ENCODE measurements at places on chromosomes 1 and 21.
A peak's percentile ranks its signal among the peaks of the same experiment; 100 is the strongest.

DNA sequence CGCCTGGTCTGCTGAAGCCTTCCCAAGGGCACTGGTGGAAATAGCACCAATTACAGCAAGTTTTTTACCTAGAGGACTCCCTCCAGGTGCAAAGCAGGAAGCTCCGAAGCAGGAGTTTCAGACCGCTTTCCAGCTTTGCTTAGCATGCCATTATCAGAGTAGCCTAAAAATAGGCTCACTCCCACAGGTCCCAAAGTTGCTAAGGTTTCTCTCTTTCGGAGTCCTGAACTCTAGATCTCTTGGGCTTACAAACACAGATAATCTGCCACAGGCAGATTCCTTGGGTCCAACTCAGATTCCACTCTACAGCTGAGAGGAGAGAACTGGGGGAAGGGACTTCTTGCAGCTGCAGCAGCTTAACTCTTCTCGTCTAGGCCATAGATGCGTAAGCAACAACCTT, 22.5 kb downstream of the ZMYND12 start:
- no peak for DNase-seq

GRCh38 chr1:184535191-184535970, 148.6 kb downstream of the C1orf21 start:
- no peak for DNase-seq

DNA sequence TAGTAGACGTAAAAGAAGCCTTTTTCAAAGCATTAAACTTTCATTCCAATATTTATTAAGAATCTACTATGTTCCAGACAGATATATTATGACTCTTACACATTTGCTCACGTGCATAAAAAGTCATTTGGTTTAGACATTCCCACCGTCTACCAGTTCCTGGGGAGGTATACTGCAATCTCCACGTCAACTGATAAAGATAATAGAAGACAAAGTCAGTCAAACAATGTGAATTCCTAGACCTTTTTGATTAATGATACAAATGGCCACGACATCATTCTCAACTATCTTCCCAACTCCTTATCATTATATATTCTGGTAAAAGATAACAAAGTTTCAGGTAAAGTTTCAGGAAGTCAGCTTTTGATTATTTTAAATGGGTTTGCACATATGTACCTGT, 69.0 kb downstream of the SIPA1L2 start:
- no peak for DNase-seq

- no peak for DNase-seq
Observed at GRCh38 chr1:37429029-37429428, 45.4 kb upstream of the ZC3H12A start.

- DNase-seq, result no peak
Observed at GRCh38 chr1:8858112-8858668, 20.3 kb downstream of the ENO1 start.

DNA sequence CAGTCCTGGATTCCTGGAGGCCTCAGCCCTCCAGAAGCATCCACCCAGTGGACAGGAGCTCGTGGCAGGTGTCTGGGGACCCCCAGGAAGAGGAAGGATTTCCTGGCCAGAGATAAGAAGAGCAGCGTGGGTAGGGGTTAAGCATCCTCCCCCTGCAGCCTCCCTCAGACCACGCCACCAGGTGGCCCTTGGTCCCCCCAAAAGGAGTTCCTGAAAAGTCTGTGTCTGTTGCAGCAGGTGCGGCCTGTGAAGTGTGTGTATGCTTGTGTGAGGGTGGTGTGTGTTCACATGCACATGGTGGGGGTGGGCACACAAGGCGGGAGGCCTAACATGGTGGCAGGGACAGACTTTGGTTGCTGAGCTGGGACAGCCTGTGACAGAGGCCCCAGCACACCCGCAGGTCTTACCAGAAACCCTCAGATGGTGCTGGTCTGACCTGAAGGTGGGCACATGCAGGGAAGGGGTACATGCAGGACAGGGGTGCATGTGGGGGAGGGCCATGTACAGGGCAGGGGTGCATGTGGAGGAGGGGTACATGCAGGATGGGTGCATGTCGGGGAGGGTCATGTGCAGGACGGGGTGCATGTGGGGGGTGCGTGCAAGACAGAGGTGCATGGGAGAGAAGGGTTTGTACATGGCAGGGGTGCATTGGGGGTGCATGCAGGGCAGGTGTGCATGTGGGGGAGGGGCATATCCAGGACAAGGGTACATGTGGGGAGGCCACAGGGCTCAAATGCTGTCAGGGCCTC, 18.2 kb upstream of the RUNX3 start:
- no peak for DNase-seq

GRCh38 chr1:36183309-36183856, 27.4 kb downstream of the MAP7D1 start:
- DNase-seq, result no peak

- no peak for DNase-seq
Observed at GRCh38 chr1:201714542-201715329, 114.2 kb upstream of the IPO9 start.

DNA sequence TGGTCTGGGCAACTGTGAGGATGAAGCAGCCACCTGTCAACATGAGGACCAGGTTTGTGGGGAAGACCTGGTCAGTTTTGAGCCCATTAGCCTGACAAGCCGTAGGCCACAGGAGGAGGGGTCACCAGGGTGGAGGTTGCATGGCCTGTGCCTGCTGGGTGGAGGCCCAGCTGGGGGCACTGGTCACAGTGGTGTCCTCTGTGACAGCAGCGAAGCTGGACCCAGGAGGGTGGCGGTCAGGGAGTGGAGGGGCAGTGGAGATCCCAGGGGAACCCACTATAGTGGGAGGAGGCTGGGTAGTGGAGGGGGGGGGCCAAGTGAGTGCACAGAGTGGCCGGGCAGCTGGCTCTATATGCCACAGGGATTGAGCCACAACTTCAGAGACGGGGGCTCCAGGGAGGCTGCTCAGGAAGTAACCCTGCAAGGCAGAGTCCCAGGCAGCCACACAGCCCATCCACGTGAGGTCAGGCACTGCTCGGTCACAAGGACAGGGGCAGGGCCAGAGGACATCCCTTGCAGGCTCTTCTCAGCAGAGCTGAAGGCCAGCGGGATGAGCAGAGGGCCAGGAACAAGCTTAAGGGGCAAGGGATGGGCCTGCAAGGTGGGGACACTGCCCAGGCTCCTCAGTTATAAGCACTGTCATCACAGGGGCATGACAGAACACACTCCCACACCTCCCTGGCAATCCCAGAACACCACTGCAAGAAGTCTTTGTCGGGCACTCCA, 2.3 kb upstream of the C1orf35 start:
- no peak for DNase-seq

- no peak for DNase-seq
Observed at GRCh38 chr1:113053344-113054126, 19.5 kb upstream of the LRIG2 start.

- DNase-seq, result no peak
Observed at GRCh38 chr1:10709165-10709564, 87.3 kb downstream of the CASZ1 start.

- no peak for DNase-seq
Observed at GRCh38 chr1:26180010-26180506, 2.8 kb downstream of the CNKSR1 start.

DNA sequence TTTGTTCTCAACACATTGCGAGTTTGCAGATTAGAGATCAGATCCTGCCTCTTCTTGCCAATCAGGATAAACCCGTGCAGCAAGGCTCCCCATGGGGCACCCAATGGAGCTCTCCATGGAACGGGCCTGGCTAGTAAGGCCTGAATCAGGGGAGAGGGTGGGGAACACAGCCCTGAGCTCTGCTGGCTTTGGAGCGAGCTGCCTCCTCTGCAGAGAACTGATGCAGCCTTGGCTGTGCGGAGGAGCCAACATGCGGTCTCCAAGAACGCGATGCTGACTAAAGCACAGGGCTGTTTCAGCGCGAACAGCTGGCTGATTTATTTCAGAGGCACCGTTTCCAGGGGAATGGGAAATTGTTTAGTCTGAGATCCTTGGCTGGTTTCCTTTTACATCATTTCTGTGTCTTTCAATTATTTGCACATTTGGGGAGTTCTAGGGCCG, 139.7 kb downstream of the TSEN15 start:
- DNase-seq, result no peak

- DNase-seq, result peak; percentile 70
Observed at GRCh38 chr1:154955718-154956543, at the start of gene PBXIP1. Gene PBXIP1, minus strand, starts transcription at chr1:154956099. Its CDS starts 2,378 bp downstream, at chr1:154953721.

- DNase-seq, result no peak
Observed at GRCh38 chr1:240706150-240706935, 94.4 kb upstream of the GREM2 start.

DNA sequence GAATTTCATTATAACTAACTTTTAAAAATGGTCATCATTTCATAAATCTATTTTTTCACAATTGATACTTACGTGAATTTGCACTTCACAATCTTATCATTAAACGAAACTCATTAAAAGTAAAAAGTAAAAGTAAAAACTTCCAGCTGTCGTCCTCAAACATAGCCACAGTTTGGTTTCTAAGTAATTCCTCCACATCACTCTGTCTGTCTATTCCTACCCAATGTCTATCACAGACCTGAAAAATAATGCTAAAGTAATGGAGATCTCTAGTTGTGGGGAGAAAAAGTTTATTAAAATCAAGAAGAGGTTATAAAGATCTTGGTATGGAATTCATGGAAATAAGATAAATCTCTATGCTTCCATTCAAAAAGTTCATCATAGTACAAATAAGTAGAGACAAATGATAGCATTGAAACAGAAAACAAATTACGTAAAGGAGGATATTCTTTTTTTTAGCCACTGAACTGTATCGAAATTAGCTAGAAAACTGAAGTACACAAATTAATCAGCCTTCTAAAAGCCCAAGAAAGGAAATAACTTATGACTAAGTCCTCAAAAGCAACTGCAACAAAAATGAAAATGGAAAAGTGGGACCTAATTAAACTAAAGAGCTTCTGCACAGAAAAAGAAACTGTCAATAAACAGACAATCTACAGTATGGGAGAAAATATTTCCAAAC, 148.6 kb downstream of the TIAM1 start:
- no peak for DNase-seq

- no peak for DNase-seq
Observed at GRCh38 chr1:88698140-88698539, 14.1 kb downstream of the PKN2 start.

DNA sequence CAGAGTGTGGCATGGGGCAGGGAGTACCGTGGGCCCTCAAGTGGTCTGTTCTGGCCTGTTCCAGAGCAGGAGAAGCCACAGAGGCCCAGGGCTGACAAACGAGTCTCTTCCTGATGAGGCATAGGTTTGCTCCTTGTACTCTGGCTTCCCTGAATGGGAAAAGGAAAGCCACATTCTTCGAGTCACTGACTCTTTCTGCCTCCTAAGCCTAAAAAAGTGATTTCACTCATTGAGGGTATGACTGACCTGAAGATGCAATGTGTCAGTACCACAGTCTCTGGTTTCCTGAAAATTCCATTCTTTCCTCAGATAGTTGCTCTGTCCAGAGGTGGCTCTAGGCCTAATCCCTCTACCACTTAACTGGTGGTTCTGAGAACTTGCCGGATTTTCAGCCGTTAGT, 92.3 kb downstream of the KCNN3 start:
- no peak for DNase-seq

GRCh38 chr1:236530959-236531358, 7.2 kb downstream of the LGALS8 start:
- no peak for DNase-seq

DNA sequence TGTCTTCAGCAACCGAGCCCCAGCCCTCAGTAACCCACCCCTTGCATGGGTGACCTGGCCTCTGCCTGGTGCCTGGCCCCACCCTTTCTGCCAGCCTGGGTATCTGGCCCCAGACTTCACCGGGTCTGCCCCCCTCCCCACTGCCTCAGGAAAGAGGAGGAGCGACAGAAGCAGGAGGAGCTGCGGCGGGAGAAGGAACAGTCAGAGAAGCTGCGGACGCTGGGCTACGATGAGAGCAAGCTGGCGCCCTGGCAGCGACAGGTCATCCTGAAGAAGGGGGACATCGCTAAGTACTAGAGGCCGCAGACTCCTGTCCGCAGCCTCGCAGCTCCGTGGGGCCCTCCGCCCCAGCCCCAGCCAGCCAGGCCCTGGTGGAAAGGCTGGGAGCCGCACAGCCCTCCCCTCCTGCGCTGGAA, 6.1 kb downstream of the TNFRSF25 start:
- peak; percentile 56 for DNase-seq

DNA sequence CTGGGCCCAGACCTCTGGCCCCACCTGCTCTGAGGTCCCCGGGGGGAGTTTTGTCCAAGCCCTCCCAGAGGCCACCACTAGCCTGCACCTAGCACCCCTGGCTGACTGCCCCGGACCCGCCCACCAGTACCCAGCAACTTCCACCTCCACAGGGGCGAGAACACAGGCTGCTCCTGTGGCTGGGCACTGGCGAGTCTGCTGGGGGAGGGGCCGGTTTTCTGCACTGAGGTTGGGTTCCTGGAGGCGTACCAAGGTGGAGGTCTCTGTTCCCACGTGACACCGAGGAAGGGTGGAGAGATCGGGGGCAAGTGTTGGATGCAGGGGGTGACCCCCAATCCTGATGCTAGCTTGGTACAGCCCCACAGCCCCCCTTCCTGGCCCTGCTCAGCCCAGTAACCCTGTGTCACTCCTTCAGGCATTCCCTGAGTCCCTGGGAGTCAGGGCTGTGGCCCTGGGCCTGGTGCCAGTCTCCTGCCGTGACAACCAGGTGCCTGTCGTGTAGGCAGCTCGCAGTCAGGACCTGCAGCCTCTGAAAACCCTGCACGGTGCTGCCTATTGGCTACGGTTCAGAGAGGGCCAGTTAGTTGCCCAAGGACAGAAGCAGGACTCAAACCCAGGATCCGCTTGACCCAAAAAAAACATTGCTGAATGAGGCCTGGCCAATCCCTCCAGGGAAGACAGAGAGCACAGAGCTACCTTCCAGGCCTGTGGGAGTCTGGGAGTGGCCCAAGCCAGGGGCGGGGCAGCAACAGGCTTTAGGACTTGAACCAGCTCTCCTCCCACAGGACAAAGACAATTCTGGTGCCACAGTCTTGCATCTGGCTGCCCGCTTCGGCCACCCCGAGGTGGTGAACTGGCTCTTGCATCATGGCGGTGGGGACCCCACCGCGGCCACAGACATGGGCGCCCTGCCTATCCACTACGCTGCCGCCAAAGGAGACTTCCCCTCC, 3.1 kb downstream of the ESPN start:
- DNase-seq, result no peak

DNA sequence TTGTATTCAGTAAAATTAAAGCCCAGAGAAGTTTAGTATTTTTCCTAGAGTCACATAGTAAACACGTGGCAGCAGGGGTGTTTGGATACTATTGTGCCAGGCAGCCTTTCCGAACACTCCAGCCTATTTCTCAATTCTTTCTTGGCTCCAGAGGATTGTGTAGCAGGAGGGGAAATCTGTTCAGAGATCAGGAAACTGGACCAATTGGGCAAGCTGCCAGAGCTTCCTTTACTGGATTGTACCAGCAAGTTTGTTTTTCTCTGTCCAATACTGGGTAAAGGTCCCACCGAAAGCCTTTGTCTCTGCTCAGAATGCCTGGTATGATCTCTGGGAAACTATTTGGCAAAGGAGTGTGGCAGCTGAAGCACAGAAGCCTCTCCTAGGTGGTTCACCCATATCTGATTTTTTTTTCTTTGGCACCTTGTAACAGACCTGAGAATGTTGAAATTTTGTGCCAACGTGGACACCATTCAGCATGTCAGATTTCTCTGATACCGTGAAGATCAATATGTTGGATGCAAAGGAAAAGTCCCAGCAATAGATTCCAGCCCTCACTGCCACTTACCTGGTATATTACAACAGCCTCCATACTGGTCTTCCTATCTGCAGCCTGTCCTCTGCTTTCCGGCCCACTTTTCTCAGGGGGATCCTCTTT, 126.2 kb downstream of the FGGY start:
- no peak for DNase-seq

Measured in activated CD4-positive, alpha-beta T cell treated with anti-CD3 and anti-CD28 coated beads, Interleukin-2, amount 50 U/mL, for 4 hours (primary cell).